ENCODE measurements at places on chromosomes 1 and 21.

GRCh38 chr21:27536319-27536718, 569.4 kb upstream of the ADAMTS5 start:
- DNase-seq: no peak

- peak; percentile 50 for DNase-seq
Measured at GRCh38 chr1:169529068-169529642, 43.4 kb upstream of the SLC19A2 start.

GRCh38 chr1:952201-952600, 6.9 kb downstream of the NOC2L start:
- DNase-seq: no peak

DNA sequence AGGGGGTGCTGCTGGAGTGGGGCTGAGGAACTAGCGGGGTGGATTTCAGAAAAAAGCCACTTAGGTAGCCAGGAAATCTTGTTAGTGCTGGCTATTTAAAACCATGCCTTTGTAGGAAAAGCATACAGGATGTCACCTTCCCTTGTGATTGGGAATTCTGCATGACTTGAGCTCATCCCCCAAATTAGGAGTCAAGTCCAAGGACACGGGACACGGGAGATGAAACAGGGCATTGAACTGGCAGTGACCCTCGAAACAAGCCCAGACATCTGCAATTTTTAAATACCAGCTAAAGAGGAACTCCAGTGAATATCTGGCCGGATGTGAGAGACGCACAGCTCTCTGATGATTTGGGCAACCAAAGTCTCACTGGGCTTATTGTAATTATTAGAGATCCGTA, 32.8 kb downstream of the C2CD2 start:
- peak; percentile 88 for DNase-seq

DNA sequence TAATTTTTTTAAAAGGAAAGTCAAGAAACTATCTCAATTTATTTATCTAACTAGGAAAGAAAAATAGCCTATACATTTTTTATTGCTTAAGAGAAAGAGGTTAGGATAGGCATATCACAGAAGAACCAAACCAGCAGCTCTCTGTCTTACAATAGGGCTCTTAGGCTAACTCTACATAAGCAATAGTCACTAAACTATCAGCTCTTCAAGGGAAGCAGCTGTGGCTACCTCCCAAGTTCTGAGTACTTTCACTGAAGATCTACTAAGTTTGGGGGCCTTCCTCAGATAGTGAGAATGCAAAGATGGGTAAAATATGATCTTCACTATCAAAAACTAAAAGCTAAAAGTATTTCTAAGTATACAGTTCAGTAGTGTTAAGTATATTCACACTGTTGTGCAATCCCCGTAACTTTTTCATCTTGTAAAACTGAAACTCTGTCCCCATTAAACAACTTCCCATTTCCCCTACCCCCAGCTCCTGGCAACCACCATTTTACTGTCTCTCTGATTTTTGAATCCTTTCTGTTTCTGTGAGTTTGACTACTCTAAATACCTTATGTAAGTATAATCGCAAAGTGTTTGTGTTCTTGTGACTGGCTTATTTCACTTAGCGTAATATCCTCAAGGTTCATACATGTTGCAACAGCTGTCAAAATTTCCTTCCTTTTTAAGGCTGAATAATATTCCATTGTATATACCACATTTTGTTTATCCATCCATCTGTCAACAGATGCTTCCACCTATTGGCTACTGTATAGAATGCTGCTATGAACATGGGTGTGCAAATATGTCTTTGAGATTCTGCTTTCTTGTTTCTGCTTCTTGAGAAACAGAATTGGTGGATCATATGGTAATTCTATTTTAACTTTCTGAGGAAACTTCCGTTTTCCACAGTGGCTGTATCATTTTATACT, 73.3 kb downstream of the ACBD6 start:
- DNase-seq: no peak

DNA sequence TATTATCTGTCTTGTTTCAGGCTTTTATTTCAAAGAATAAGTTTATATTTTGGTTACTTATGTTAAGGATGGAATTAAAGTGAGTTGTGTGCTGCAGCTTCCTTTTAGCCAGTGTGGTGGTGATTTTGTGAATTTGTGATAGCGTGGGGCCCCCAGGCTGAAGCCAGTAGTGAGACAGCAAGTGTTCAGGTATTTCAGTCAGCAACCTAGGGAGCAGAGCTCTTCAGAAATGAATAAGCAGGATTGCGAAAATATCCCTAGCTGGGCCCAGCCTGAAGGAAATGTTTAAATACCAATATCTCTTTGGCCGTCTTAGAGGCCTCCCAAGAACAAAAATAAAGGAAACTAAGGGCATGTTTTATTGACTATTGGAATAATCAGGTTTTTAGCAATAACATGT, 150.8 kb upstream of the C1orf105 start:
- DNase-seq: no peak

GRCh38 chr1:210855440-210855839, 278.5 kb downstream of the KCNH1 start:
- DNase-seq: no peak

GRCh38 chr1:222299524-222299923, 248.4 kb downstream of the HHIPL2 start:
- peak; percentile 14 for DNase-seq

GRCh38 chr1:55916907-55917306, 662.5 kb downstream of the PLPP3 start:
- DNase-seq: no peak

DNA sequence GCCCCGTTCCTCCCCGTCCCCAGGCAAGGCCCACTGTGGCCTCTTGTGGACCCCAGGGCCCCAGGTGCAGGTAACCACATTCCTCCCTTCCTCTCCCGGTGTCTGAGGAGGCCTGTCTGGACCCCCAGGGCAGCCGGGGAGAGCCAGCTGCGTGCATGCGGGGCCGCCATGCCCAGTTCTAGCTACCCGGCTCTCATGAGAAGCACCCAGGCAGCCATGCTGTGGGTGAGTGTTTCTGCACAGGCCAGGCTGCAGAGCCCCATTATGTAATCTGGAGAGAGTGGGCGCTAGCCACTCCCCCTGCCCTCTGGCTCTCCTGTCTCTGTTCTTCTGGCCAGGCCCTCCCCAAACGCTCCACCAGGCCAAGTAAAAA, 18.4 kb upstream of the PLEKHG5 start:
- DNase-seq: no peak

DNA sequence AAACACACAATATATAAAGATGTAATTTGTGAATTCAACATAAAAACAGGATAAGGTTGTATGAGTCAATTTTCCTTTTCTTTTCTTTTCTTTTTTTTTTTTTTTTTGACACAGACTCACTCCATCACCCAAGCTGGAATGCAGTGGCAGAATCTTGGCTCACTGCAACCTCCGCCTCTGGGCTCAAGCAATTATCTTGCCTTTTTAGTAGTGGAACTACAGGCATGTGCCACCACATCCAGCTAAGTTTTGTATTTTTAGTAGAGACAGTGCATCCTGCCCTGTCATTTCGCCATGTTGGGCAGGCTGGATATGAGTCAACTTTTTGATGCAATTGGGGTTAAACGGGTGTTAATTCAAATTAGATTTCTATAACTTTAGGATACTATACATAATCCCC, 10.3 kb upstream of the SPRR2B start:
- no peak for DNase-seq

DNA sequence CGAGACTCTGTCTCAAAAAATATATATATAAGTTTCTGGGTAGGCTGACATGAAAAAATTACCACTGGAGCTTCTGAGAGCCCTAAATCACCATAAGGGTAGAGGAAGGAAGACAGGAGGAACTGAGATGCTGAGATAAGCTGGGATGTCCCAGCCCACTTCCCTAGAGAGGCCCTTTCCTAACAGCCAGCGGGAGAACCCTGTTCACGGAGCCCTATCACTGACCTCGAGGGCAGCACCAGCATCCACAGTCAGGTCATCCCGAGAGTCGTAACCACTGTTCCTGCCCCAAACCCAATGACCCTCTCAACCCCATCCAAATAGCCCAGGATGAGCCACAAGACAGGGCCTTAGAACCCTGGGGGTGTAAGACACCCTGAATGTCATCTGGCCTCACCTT, 77.5 kb downstream of the CD34 start:
- no peak for DNase-seq

- no peak for DNase-seq
Measured at GRCh38 chr1:245298781-245299180, 144.0 kb downstream of the KIF26B start.

DNA sequence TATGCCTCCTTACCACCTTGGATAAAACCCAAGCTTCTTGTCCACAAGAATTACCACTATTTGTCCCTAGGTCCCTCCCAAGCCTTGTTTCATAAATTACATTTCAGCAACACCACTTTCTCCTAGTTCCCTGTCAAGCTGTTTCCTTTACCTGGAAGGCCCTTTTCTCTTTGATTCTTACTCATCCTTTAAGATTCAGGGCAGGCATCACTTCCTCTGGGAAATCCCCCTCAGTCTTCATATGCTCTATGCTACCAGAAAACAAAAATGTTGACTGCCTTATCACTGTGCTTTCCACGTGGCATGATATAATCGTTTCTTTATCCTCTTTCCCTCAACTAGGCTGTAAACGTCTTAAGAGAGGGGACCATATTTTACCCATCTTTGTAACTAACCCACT, 102.7 kb downstream of the LYST start:
- DNase-seq: peak; percentile 13

DNA sequence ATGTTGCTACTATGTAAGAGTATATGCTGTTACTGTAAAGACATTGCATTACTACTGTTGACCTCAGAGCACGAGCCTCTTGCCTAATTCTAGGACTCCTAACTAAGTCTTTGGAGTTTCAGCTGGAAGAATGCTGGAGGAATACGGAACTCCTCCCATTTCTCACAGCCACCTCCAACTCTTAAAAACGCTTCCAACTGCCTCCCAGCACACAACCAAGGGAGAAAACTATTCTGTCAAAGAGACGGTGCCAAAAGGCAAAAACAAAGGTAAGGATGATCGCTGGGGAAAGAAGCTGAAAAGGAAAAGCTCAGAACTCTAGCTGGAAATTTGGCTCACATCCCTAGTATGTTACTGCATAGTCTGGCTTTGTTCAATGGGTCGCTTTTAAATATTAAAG, at the start of gene FMO2:
FMO2 (plus strand) TSS at position 210 of the 400 bp plus-strand sequence. CDS start 414 bp downstream, outside the sequence.
- DNase-seq: no peak

- DNase-seq: no peak
Measured at GRCh38 chr1:111804776-111805175, 49.1 kb downstream of the DDX20 start.

- DNase-seq: no peak
Measured at GRCh38 chr21:36111238-36111637, 23.6 kb upstream of the CBR3 start.

GRCh38 chr1:231192620-231193163, 30.8 kb downstream of the TRIM67 start:
- no peak for DNase-seq

GRCh38 chr1:232247669-232248068, 382.3 kb downstream of the SIPA1L2 start:
- DNase-seq: no peak

DNA sequence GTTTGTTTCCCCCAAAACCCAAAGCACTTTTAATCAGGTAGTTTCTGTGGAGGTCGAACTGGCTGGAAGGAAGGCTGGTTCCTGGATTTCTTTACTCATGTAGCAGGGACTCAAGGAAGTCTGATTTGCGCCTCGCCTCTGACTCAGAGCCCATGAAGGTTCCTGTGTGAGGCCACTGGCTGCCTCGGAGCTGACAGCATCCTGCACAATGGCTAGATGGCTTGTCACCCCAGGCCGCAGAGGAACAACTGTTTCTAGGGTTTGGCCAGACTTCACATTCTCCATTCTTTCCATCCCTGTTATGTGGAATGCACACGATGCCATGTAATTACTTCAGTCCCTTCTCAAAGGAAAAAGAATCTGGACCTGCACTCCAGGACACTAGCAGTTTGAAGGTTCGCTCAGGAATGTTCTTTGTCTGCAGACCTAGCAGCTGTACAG, 39.1 kb upstream of the PRSS38 start:
- no peak for DNase-seq

DNA sequence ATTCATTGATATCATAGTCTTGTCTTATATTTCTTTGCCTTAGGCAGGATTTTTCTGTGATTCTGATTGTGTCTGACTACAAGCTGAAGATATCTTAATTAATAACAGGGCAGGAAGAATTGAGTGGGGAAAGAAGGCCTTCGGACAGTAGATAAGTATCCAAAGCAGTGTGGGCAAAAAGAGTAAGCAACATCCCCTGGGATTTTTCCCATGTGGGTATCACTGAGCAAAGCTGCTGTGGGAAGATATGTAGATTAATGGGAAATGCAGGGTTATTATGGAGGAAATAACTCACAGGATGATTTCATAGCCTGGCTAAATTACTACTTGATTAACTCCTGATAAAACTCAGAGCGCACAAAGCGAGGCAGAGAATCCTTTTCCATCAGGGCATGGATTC, 55.7 kb downstream of the RGS5 start:
- DNase-seq: no peak

GRCh38 chr21:29487154-29487553, 188.4 kb downstream of the BACH1 start:
- no peak for DNase-seq

GRCh38 chr1:87053446-87053845, 139.0 kb downstream of the HS2ST1 start:
- DNase-seq: no peak

DNA sequence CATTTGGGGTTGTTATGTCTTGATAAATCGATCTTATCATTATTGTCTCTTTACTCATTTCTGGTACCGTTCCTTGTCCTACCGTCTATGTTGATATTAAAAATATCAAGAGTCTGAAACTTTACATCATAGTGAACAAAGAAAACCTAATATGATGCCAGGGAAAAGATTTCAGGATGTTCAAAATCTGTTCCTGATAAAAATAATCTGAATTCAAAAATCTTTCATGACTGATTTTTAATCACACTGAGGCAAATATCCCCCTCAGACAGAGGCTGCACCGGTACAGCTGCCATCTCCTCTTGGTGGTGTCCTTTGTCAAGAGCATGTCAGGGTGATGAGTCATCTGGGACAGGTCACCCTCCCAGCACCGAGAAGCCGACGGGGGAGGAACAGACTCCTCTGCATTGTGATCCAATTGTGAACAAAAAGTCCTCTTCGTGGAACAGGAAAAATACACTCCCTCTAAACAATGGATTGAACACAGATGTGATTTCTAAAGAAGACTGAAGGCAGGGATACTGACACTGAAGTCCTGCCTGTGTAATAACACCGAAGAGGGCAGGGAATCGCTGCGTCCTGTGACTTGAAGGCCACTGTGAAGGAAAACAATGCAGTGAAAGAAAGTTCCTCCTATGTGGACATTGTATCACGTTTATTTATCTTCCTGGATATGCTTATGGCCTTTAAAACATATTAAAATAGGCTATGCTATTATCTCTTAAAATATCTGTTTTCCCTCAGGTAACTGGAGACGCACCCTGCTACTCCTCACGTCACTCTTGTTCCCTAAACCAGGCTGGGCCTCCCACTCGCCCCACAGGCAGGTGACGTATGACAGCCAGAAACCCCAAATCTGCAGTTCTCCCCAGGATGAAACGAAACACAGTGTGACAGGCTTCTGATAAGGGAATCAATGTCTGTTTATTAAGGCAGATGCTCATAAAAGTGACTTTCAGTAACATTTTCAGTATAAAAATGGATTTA, 4.3 kb upstream of the SPATC1L start:
- no peak for DNase-seq

- DNase-seq: no peak
Measured at GRCh38 chr1:209831615-209832014, 3.8 kb downstream of the UTP25 start.

All from common myeloid progenitor, CD34-positive (primary cell).